MCF 10A (cell line): ENCODE measurements at places on chromosomes 12 and 14. TPM values are rescaled to one million over a fixed set of nuclear protein-coding genes. Genes with fewer than 3 reads are reported as not detected.

KLHL33 gene
- 0.14 TPM in 1 of 2 replicates, not detected in the other for total RNA-seq

NOC4L gene
- total RNA-seq, result 24.2 and 32.0 TPM in 2 replicates

SINHCAF gene
- total RNA-seq, result 100 and 139 TPM in 2 replicates

C12orf50 gene
- total RNA-seq, result 0.29 TPM in 1 of 2 replicates, not detected in the other

RTN1 gene
- total RNA-seq, result 8.4 and 9.8 TPM in 2 replicates

DNA sequence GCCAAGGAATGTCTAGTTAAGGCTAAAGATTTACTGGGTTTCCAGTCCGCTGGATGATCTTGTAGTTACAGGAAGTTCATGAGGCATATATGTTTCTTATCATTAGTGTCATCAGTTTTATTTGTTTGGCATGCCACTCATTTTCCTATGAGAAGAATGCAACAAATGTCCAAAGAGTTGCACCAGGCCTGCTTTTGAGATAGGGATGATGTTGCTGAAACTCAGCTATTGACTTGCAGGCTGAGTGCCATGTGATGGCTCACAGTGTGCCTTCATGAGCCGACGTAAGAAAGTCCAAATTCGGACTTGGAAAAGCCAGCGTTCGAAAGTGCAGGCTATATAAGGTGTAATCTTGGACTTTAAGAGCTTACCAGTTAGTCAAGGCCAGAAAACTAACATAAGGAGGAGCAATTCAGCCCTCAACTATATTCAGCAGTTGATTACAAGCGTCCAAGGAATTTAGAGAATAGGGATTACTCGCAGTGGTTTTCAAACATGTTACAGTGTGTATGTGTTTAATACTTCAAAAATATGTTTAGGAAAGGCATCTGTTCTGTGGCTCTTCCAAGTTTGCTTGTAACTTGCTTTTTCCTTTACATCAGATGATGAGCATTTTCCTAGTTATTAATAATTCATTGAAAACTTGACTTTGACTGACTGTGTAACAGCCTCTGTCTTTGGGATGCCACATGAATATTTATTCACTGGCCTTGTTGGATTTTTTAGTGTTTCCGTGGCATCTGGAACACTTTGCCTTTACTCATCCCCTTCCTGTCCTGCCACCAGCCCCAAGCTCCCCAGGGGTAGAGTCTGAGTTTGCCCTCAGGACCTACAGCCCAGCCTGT, 101.3 kb downstream of the LGMN start:
- no peaks in the 10 kb centered on the region for H3K27me3 ChIP-seq
- no peak overlapping the region for H3K27ac ChIP-seq
- H3K4me3 ChIP-seq, result no peak overlapping the region
- no peak for DNase-seq

DNA sequence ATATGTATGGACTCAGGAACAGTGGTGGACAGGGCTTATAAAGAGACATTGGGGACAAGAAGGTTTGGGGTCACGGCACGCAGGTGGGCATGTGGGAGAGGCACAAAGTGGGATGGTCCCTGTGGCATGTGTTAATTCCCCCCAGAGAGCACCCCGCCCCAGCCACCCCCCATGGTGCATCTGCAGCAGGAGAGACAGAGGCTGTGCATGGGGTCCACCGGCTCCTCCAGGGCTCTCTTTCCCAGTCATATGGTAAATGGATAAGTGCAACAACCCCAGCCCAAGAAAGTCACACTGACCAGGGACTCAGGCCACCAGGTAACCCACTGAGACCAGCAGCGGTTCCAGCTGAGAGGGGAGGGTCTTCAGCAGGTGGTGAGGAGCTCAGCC, 242.1 kb downstream of the BCL11B start:
- H3K27me3 ChIP-seq, result no peaks in the 10 kb centered on the region
- no peaks in the 10 kb centered on the region for H3K36me3 ChIP-seq
- H3K4me1 ChIP-seq, result no peaks in the 10 kb centered on the region
- no peak for DNase-seq
- no peak overlapping the region for H3K4me3 ChIP-seq
- H3K27ac ChIP-seq, result no peak overlapping the region

DNA sequence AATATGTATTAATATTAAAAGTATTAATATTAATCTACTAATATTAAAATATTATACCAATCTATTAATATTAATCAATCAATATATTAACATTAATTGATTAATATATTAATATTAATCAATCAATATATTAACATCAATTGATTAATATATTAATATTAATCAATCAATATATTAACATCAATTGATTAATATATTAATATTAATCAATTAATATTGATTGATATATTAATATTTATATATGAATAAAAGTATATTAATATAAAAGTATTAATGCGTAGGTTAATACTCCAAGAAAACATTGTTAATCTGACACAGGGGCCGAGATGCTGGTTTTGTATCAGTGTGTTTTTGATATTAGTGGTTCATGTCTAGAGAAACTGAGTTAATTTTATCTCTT, 1430.1 kb upstream of the SEL1L start:
- H3K27me3 ChIP-seq, result no peaks in the 10 kb centered on the region
- H3K36me3 ChIP-seq, result no peaks in the 10 kb centered on the region
- no peaks in the 10 kb centered on the region for H3K4me1 ChIP-seq
- H3K27ac ChIP-seq, result no peak overlapping the region
- H3K4me3 ChIP-seq, result no peak overlapping the region

DNA sequence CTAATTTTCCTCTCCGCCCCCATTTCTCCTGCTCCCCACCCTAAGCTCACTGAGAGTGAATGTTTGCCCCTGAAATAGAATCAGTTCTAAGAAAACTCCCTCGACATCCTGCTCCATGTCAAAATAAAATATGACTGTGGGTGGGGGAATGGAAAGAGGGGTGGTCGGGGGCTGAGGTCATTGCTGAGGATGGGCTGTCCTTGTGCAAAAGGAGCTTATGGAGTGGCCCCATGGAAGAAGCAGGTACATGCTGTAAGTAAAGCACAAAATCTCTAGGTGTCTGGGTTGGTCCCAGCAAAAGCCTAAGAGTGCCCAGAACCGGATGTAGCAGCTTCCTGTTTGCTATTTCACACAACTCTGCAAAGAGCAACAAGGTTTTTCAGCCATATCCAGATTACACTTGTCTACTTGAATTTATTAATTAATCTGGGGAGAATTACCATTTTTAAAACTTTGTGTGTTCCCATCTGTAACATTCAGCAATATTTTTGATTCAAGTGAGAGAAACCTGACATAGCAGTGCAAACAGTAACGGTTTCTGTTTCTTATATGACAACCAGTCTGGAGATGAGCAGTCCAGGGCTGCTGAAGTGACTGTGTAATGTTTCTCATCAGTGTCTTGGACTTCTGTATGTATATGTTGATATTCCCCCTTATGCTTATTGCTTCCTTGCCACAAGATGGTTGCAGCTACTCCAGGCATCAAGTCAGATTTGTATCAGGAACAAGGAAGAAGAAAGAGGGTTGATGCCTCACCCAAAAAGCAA, 40.4 kb upstream of the GZMB start:
- peaks cover 5% of the 10 kb centered on the region for H3K4me1 ChIP-seq

DNA sequence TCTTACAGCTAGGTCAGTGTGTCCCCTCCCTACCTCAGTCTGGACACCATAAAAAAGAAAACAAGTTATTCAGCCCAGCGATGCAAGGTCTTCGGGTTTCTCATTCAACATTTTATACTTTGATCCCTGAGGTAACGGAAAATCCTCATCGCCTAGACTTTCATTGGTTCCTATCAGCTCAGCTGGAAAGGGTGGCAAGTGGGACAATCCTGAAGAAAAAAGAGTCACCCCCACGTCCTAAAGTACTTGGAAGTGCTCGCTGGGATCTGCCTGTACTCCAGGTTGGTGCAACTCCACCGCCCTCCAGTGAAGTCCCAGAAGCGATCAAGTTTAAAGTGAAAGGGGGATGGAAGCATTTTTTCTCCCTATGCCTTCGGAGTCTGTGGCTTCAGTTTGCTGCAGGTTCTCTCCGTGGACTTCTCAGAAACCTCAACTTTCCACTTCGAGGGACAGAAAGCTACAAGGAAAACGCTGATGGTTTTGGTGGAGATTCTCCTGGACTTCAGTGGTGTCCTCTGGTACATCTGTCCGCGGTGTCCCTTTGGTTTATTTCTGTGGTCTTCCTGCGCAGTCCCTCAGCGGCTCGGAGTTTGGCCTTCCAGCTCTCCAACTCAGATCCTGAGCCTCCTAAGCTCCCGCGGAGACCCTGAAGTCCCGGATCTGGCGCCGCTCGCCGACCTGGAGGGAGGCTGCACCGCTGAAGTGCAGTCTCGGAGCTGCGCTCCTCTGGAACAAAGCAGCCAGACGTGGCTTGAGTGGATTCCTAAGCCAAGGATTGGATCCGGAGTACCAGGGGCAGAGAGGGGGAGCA, 1.8 kb upstream of the LRFN5 start:
- no peak overlapping the region for H3K4me3 ChIP-seq
- H3K27ac ChIP-seq, result no peak overlapping the region
- no peaks in the 10 kb centered on the region for H3K4me1 ChIP-seq
- no peak for DNase-seq

DNA sequence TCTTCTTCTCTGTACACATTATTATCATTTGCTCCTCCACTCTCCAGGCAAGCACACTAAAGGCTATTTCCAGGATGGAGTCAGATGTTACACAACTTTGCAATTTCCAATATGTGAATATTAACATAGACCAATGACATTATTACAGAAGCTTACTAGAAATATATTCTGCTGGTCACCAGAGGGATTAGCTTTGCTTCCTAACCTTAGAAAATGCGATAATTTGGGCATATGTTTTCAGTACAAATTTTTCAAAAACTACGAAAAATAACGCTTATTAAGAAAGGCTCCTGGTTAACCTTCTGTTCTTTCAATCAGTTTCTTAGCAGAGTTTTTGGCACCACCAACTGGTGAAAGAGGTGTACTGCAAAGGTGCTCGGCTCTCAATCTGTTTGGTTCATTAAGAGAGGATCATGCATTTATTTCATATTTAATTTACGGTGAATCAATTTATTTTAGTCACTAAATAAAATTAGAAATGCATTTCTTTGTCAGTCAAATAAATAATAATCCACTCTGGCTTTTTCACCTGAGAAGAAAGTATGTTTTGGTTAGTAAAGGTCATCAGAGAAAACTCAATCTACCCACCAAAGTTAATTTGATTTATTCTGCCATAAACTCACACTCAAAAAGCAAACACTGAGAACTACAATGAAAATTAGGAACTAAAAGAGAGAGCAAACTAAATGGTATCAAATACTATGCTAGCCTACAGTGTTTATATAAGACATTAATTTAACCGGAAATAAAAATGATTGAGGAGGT, 39.2 kb downstream of the EFCAB11 start:
- H3K4me3 ChIP-seq, result no peak overlapping the region
- no peaks in the 10 kb centered on the region for H3K27me3 ChIP-seq
- H3K27ac ChIP-seq, result no peak overlapping the region
- peak; percentile 78 for DNase-seq
- H3K36me3 ChIP-seq, result no peaks in the 10 kb centered on the region

GRCh38 chr12:24079083-24079482, 129.6 kb upstream of the SOX5 start:
- no peaks in the 10 kb centered on the region for H3K4me1 ChIP-seq
- no peak for DNase-seq
- H3K27ac ChIP-seq, result no peak overlapping the region
- H3K4me3 ChIP-seq, result no peak overlapping the region

GRCh38 chr14:101563654-101564443, 2.6 kb downstream of the DIO3 start:
- no peak for DNase-seq
- H3K4me1 ChIP-seq, result peaks cover 6% of the 10 kb centered on the region
